Mesenchymal stem cell (in vitro differentiated cells and primary cell): ENCODE measurements at places on chromosomes 16 and 17.
A peak's percentile ranks its signal among the peaks of the same experiment; 100 is the strongest.

- peak; percentile 83 for DNase-seq
Observed at GRCh38 chr17:20908313-20909267, 134.2 kb downstream of the USP22 start.

GRCh38 chr16:84357191-84357651 lies 11.1 kb upstream of the ATP2C2 start:
- DNase-seq = no peak

GRCh38 chr16:790086-790485 lies 1.7 kb downstream of the CHTF18 start:
- no peak for DNase-seq

DNA sequence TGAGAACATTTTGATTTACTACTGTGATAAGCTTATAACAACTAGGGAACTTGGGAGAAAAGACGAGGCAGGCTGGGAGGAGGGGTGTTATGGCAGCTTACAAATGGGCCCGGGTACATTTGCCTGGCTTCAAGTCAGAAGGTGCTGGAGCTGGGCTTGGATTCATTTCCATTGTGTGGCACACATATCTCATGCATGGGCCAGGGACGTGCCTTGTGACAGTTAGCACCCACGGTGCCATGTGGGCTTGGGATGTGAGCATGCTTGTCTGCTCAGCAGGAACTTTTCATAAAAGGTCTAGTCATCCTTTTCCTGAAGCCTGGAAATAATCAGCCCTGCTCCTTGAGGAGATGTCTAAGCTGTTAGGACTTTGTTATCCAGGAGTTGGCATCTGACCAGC lies 572.2 kb downstream of the CDH13 start:
- DNase-seq = no peak

- no peak for DNase-seq
Observed at GRCh38 chr17:66667491-66668030, 167.4 kb upstream of the CACNG5 start.

DNA sequence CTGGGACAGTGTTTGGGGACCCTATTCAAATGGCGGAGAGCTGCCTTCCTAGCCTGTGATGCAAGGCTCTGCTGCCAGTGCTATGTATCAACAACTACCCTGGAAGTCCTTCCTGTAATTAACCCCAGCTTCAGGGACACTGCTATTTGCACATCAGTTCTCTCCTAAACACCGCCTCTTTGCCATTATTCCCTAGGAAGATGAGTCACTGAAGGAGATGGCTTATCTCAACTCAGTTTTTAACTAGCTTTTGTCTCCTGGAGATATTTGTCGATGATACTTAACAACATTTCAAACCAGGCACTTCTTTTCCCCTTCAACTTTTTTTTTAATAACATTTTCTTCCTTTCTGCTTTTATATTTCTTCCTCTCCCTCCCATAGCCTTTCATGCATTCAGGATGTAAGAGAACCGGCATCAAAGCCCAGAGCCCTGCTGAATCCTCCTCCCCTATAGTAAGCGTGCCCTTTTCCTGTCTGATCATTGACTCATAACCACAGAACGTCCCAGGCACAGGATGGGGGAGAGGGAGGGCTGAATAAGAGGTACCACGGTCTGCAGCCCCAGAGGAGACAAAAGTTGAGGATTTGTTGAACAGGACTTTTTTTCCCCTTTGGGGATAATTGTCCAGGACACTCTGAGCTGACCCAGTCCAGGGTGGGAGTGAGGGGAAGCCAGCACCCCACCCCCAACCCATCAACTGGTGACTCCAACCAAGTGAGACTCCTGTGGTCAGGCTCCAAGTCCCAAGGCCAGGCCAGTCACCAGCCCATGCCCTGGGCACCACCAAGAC lies 387.8 kb upstream of the SALL1 start:
- DNase-seq = peak; percentile 97

GRCh38 chr16:29232811-29233704 lies 173.5 kb downstream of the NPIPB11 start:
- DNase-seq = no peak

DNA sequence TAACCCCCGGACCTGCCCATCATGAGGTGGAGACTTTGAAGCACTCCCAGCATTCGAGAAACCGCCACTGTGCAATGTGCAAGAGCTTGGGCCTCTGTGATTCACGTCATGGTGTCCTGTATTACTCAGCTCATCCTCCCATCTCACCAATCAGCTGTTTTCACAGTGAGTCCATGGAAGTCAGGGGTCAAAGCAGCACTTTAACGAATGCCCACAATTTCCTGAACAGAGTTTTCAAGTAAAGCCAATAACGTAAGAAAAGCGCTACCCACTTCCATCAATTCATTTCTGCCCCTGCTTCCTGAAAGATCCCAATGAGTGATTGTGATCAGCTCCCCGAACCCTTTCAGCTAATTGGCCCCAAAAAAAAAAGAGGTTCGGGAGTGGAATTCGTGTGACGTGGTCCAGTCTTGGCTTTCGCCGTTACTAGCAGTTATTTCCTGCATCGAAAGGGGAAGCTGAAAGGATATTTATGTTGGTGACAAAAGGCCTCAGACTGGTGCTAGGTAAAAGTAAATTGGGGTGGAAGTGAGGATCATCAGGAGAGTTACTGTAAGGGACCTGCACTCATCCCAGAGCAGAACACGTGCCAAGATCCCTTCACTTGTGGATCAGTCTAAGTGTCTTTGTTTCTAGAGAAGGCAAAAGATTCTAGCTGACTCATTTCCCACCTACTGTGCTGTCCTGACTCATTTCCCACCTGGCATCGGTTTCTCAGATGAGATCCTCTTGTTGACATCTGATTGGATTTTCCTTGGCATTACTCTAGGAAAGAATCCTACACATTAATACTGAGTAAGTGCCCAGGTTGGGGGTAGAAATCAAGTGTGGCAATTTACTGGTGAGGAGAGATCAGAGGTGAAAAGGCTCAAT lies 136.7 kb upstream of the NUDT7 start:
- peak; percentile 73 for DNase-seq

GRCh38 chr17:67244431-67245072 lies 444 bp downstream of the HELZ start:
- DNase-seq = no peak

DNA sequence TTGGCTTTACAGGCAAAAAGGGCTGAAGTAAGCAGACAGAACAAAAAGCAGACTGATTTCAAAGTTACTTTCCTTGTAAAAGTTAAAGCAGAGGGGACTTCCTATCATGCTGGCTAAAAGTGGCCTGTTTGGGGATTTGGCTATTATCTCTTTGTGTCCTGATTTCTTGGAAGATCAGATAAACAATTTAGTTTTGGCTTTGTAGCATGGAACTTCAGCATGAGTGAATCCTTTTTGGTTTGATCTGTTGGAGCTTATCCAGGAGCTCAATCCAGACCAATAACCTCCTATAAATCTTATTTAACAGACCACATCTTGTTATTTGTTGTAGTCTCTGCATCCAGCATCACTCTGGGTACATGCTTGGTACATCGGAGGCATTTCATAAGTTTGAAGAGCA lies 8.9 kb upstream of the RNF112 start:
- DNase-seq = no peak

- no peak for DNase-seq
Observed at GRCh38 chr16:86095131-86095752, 196.3 kb downstream of the IRF8 start.

DNA sequence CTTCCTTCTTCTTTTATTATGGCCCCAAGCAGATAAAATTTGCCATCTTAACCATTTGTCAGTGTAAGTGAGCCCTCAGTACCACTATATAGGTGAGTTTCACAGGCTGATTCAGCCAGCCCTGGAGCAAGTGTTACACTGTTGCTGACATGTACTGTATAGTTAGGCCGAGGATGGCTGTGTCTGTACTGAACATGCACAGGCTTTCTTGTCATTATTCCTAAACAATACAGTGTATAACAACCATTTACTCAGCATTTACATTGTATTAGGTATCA lies 53.7 kb downstream of the AMFR start:
- DNase-seq = no peak

- no peak for DNase-seq
Observed at GRCh38 chr17:77968788-77969187, 10.3 kb downstream of the TNRC6C start.

DNA sequence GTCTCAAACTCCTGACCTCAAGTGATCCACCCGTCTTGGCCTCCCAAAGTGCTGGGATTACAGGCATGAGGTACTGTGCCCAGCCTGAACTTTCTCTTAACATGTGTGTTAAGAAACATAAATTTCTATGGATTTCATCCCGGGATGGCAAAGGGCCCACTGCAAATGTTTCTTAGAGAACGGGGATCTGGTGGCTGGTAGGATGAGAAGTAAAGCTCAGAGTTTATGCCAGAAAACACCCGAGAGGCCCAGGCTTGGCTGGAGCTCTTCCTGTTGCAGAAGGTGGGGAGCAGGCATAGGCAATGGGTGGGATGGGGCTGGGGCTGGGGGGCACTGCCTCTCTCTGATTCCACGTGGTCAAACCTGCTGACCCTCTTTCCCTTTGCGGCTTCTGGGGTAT lies 5.6 kb upstream of the CARHSP1 start:
- no peak for DNase-seq

DNA sequence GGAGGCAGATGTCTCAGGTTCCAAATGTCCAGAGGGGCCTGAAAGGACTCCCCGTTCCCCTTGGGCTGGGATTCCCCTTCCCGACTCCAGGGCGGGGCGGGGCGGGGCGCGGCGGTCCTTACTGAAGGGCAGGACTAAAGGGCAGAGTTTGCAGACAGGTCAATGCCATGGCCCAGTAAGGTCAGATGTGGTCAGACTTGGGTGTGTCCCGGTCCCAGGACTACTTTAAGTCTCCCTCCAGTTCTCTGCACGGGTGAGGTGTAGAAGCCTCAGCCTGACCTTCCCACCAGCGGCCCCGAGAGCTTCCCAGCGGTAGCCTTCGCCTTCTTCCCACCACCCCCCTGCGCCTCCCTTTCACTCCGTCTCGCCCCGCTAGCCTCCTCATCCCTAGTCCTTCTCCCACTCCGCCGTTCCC lies 532 bp downstream of the KDM6B start:
- DNase-seq = peak; percentile 81

DNA sequence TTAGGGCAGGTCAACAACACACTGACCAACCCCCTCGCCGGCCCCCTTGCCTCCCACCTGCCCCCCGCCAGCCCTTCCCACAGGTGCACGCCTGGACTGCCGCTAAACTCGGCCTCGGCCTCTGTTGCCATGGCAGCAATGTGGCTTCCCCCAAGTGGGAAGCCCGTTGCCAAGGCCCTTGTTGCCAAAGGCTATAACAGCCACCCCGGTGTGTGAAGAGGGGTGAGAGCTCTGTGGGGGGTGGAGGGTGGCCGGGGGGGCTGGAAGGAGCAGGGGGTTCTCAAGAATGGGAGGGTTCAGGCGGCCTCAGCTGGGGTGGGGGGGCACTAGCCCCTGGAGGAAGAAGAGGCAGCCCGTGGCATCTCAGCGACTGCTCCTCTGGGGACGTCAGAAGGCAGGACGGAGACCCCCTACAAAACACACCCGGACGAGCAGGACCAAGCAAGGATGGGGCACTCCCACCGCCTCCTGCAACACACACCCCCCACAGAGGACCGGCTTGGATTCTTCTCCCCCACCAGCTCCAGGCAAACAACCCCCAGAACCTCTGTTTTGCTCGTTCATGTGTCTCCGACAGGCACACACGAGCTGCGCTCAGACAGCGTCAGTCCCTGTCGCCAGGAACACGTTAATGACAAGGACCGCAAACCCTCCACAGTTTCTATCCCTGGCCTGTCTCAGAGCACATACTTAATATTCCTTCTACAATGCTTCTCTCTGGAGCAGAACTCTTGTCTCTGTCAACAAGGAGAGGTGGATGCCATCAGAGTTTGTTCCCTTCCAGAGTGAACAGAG lies 55.7 kb downstream of the ABR start:
- no peak for DNase-seq

DNA sequence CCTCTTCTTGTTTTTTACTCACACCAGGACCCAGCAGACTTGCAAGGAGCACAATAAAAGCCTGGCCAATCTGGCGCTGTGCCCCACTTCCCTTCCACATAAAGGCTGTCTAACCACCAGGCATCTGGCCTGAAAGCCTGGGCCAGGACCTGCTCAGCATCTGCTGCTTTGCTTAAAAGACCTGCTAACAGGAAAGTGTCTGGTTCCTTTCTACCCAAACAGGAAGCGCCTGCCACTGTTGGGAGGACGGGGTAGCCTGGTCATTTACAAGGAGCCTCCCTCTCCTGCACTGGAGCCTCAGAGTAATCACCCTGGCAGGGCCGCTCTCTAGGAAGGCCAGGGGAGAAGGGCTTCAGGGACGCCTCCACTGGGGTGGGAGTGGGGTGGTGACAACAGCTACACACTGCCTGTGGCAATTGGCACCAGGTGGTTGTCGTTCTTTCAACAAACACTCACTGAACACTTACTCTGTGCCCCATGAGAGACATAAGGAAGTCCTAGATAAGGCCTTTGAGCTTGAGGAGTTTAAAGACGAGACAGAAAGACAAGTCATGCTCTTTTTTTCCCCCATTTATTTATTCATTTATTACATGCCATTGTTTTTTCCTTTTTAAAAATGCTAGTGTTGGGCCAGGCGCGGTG lies 6.3 kb upstream of the MMP28 start:
- DNase-seq = peak; percentile 71

DNA sequence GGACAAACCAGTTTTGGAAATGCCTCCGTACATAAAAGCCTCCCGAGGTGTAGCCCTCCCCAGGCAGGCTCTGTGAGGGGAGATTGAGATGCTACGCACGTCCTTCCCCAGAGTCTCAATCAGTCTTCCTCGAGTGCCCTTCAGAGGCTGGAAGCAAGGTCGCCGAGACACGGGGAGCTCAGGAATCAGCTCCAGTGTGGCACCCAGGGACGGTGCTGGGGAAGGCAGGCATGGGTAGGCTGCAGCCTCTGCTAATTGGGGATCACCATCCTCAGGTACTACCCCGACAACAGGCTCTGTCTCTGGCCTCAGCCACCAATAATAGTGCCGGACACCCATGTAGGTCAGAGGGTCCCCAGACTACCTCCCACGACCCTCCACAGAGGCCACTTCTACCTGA lies 28.1 kb upstream of the GSG1L start:
- DNase-seq = no peak

- peak; percentile 76 for DNase-seq
Observed at GRCh38 chr17:14351493-14351892, 50.6 kb downstream of the HS3ST3B1 start.

DNA sequence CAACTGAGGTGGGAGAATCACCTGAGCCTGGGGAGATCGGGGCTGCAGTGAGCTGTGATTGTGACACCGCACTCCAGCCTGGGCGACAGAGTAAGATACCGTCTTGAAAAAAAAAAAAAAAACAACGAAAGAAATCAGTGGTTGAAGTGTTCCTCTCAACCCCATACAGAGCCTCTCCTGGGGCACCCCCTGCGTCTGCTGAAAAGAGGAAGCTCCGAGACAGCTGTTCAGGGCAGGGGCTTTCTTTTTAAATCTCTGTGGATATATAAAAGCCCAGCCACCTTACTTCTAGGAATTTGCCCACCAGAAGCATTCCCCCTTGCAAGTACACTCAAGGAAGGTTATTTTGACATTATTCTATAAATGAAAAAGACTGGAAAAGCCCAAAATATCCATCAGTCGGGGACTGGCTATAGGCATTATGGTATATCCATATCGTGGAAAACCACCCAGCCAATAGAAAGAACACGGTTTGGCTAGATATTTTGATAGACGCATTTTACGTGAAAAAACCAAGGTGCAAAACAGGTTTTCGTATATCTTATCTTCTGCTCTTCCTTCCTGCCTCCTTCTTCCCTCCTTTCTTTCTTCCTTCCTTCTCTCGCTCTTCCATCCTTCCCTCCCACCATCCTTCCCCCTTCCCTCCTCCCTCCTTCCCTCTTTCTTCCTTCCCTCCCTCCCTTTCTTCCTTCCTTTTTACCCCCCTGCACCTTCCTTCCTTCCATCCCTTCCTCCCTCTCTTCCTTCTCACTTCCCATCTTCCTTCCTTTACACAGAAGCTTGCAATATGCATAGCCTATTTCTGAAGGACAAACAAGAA lies 9.2 kb upstream of the CCL22 start:
- DNase-seq = no peak

- no peak for DNase-seq
Observed at GRCh38 chr17:46869975-46870803, 18.8 kb downstream of the WNT9B start.
